ENCODE measurements at places on chromosomes 3 and 15.

DNA sequence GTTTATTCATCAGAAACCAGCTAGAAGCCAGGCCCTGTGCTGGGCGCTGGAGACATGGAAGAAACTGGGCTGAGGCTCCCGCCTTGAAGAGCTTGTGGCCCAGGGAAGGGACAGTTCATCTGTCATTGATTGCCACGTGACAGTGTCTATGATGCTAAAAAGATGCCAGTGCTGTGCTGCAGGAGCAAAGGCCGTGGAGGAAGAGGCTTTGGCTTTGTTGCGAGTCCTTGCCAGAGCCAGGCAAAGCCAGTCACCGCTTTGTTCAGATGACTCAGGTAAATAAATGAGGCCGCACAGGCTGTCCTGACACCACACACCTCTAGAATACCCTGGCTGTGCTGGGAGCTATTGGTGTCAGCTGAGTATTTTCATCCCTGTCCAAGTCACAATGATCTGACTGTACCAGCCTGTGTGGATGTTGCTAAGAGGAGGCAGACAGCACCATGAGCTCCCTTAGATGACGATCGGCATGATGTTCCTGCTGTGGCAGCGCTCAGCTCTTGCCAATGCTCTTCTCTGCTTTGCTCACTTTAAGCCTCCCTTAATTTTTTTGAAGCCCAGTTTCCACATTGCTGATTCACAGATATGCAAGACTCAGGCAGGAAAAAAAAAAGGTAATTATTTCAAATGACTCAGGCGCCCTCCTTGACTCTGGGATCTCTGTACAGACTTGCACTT, 77.5 kb downstream of the CCNL1 start:
- no peak for DNase-seq

- DNase-seq = no peak
Measured at GRCh38 chr3:130411320-130411719, 65.8 kb downstream of the COL6A5 start.

- DNase-seq = no peak
Measured at GRCh38 chr3:171690281-171690680, 120.0 kb downstream of the PLD1 start.

DNA sequence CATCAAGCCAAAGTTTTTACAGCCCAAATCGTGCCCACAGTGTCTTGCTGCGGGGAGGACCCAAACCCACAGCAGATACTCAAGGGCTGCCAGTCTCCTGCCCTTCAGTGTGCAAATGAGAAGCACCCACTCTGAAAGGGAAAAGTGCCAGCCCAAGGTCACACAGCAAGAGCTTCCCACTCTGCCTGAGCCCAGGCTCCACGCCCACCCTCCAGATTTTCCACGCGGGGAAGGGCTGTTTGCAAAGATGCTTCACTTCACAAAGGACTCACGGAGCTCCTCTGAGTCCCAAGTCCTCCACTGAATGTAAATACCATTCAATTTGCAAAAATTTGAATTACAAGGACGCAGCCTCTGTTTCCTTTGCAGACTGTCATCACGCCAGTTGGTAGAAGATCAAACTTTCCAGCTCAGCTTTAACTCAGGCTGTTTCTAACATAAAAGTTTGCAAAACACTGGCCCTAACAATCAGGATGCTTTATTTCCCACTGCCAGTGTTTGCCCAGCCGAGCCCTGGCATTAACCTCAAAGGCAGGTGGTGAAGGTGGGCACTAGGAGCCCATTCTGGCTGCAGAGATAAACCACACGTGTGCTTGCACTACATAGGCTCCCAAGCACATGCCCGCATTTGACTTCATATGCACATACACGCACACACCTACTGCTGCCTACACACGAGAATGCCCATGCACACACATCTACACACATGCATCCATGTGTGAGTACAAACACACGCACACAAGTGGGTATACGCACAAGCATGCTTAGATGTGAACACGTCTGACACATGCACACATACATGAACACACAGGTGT, 7.6 kb downstream of the CACNA2D2 start:
- DNase-seq = no peak

DNA sequence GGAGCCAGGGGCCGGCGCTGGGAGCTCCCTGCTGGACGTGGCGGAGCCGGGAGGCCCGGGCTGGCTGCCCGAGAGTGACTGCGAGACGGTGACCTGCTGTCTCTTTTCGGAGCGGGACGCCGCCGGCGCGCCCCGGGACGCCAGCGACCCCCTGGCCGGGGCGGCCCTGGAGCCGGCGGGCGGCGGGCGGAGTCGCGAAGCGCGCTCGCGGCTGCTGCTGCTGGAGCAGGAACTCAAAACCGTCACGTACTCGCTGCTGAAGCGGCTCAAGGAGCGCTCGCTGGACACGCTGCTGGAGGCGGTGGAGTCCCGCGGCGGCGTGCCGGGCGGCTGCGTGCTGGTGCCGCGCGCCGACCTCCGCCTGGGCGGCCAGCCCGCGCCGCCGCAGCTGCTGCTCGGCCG, 1.5 kb downstream of the SMAD6 start:
- no peak for DNase-seq

- DNase-seq = no peak
Measured at GRCh38 chr15:78049691-78050440, 27.6 kb downstream of the TBC1D2B start.

DNA sequence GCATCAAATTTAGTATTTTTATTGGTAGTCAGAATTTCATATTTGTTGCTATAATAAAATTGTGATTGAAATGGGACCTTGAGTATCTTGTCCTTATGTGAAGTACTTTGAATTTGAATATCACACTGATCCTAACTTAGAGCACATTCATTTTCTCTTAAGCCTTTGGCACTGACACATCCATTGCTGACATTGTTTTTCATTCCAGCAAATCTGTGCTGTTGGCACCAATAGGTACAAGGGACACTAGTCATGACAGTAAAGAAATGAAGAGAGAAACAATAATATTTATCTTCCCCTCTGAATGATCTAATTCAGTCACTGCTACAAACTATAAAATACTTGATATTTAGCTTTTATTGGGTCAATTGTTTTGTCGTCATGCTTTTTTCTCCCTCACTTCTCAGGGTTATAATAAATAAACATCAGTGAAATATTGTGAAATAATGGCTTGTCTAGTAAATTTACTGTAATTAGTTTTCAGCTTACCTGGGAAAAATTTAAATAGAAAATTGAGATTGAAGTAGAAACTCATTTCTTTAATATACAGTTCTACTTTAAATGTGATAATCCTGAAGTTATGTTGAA, 166.8 kb upstream of the MLF1 start:
- DNase-seq = no peak

DNA sequence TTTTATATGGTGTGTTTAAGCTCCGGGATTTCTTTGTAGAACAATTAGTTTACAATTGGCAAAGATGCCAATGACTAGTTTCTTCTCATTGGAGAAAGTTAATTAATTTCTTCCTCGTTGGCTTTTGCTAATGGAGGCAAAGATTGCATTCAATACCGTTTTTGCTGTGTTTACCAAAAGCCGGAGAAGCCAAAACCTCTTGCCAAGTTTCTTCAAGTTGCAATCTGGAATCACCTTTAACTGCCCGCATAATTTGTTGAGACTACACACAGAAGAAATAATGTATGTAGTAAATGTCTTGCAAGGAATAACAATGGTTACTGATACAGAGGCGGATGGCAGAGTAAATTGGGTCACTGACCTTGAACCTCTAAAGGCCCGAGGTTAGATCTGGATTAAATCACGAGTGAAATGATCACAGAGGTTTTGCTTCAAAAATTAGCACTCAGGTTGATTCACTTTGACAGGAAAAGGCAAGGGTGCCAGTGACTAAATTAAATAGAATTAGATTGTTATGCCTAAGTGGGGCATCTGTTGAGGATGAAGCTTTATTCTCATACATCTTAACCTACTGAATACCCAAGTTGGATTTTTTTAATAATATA, 732.1 kb upstream of the NR2F2 start:
- DNase-seq = no peak

GRCh38 chr3:150421799-150422548, 13.9 kb downstream of the TSC22D2 start:
- DNase-seq = no peak

DNA sequence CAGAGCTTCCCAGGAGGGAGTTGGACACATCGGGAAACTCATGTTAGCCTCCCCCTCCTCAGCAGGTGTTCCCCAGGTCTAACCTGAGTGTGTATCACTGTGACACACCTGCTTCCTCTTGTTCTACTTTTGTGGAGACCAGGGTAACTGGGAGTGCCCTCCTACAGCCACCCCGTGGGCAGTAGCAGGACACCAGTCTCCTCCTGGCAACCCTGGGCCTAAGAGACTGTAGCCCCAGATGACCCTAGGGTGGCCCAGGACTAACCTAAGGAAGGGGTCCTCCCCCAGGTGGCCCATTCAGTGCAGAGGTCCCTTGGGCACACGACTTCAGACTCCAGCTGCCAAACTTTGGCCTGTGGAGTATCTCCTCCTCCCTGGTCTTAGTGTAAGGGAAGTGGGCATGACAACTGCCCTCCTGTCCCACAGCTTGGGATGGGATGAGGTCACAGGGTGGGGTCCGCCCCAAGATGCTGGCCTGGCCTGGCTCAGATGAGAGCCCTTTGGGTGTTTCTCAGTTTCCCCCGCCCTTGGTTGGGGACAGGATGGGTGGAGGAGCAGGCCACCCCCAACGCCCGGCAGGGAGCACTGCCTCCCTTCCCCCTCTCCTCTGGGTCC, 4.8 kb downstream of the CSK start:
- no peak for DNase-seq

GRCh38 chr15:68792901-68793766, 27.6 kb downstream of the ANP32A start:
- no peak for DNase-seq

- DNase-seq = no peak
Measured at GRCh38 chr3:190546881-190547510, 33.1 kb downstream of the IL1RAP start.

All from SK-MEL-5 (cell line).